ENCODE measurements at places on chromosomes 1 and 21. TPM values are rescaled to one million over a fixed set of nuclear protein-coding genes. Genes with fewer than 3 reads are reported as not detected.

- no peak overlapping the region for H3K4me3 ChIP-seq
- H3K36me3 ChIP-seq = no peaks in the 10 kb centered on the region
- H3K4me1 ChIP-seq = no peaks in the 10 kb centered on the region
- no peak for DNase-seq
These were observed 133.6 kb upstream of the HMCN1 start for GRCh38 chr1:185600641-185601040.

GLRX2 gene
- 11.0 TPM for total RNA-seq

FCN3 gene
- total RNA-seq = 132 TPM

- H3K4me1 ChIP-seq = peaks cover 2% of the 10 kb centered on the region
- H3K27ac ChIP-seq = no peak overlapping the region
- no peak overlapping the region for H3K4me3 ChIP-seq
- DNase-seq = no peak
- H3K36me3 ChIP-seq = peaks cover 60% of the 10 kb centered on the region
These were observed 44.9 kb upstream of the EPHA8 start for GRCh38 chr1:22518379-22518778.

SLC16A4 gene
- total RNA-seq = 7.2 TPM

DNA sequence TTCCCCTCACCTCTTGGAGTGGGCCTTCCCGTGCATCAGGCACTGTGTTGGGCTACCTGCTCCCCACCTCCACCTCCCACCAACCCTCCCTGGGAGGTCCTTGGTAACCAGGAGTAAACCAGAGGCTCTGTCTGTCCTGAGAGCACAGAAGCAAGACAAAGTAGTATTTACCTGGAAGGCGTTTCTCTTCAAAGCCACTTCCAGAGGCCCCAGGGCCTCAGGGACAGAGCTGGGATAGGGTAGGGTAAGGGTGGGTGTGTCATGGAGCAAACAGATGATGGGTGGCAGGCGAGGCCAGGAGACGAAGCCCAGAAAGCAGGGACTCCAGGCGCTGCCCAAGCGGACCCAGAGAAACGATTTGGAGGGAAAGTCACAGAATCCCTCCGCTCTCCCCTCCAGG, 77.2 kb upstream of the TARDBP start:
- peaks cover 3% of the 10 kb centered on the region for H3K27me3 ChIP-seq
- no peak for DNase-seq
- no peaks in the 10 kb centered on the region for H3K36me3 ChIP-seq
- no peaks in the 10 kb centered on the region for H3K4me1 ChIP-seq

- peaks cover 2% of the 10 kb centered on the region for H3K27me3 ChIP-seq
- no peak for DNase-seq
- peaks cover 8% of the 10 kb centered on the region for H3K4me1 ChIP-seq
- H3K27ac ChIP-seq = no peak overlapping the region
- H3K36me3 ChIP-seq = peaks cover 6% of the 10 kb centered on the region
These were observed 19.9 kb downstream of the WNT4 start for GRCh38 chr1:22123071-22123390.

DNA sequence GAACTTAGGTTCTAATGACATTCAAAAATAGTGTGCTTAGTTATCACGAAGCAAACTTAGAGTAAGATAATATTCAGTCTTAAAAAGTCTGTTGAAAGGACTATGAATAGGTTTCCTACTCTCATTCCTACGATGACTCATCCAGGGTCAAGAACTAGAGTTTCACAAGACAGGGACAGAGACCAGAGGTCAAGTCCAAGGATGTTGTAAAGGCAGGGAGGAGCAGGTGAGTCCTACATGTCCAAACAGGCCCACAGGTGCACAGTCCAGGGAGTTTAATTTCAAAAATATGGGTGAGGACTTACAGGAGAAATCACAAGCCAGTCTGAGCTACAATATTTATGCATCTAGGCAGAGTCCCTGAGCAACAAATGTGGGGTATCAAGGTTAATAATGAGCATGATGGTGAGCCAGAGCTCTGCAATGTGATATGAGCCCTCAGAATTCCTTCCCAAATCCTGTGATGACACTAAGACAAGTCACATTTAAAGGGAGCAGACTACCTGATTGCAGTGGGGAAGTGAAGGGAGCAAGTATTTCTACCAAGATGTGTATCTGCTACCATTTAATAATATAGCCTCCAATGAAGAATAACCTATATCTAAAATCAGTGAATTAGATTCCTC, 100.0 kb upstream of the NRIP1 start:
- H3K4me1 ChIP-seq = no peaks in the 10 kb centered on the region
- H3K27ac ChIP-seq = no peak overlapping the region
- H3K36me3 ChIP-seq = no peaks in the 10 kb centered on the region

GRCh38 chr1:229643996-229644745, 18.1 kb downstream of the URB2 start:
- no peak for DNase-seq
- no peaks in the 10 kb centered on the region for H3K4me1 ChIP-seq
- no peak overlapping the region for H3K27ac ChIP-seq
- no peaks in the 10 kb centered on the region for H3K27me3 ChIP-seq
- no peak overlapping the region for H3K4me3 ChIP-seq

OR2L5 gene
- not detected for total RNA-seq
